ENCODE measurements at places on chromosomes 2 and 18.
A peak's percentile ranks its signal among the peaks of the same experiment; 100 is the strongest.

DNA sequence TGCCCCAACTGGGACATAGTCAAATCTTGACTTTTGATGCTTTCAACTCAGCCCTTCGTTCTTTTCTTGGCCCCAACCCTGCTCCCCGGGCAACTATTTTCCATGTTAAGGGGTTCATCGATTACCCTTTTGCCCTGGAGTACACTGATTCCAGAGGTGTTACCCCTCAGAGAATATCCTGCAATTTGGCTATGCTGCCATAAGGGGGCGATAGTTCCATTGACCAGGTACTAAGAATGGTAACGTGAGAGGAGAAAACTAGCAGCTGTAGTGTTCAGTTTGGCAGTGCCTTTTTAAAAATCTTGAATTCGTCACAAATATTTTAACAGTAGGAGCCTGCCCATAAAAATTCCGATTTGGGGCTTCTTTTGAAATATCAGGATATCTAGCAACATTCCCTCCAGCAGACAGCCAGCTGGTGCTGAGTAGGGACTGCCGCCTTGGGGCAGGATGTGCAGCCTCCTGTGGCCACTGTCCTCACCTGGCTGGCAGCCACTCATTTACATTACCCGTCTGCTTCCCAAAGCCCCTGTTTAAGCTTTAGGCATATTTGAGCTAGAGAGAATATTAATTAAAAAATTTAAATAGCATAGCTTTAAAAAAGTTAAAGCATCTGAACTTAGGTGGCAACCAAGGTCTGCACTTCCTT, 146.3 kb upstream of the SKOR2 start:
- DNase-seq, result peak; percentile 41

GRCh38 chr2:214547931-214548330, 137.1 kb downstream of the VWC2L start:
- DNase-seq, result no peak

DNA sequence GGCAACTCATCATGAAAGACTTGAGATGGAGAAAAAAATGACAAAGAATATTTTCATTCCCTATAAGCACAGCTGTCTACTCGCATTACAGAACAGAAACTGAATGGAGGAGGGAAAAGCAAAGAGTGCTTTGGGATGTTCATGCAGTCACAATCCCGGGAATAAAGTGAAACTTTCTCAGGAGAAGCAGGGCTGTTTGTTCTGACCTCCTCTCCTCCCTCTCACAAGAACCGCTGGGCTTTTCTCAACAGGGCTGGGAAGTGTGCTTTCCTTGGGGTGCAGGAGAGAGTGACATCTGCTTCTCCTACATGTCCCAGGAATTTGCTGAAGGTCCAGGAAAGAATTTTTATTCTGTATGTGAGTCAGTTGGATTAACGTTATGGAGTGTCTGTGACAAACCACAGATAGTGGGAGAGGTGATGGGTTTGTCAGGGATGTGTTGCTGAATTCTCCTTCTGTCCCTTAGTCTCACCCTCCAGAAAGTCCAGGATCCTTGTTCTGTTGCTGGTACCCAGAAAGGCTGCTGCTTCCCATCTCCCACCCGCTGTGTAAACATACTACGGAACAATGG, 125.6 kb downstream of the HRH4 start:
- DNase-seq, result no peak

- no peak for DNase-seq
Measured at GRCh38 chr18:10239103-10239502, 215.3 kb upstream of the APCDD1 start.

DNA sequence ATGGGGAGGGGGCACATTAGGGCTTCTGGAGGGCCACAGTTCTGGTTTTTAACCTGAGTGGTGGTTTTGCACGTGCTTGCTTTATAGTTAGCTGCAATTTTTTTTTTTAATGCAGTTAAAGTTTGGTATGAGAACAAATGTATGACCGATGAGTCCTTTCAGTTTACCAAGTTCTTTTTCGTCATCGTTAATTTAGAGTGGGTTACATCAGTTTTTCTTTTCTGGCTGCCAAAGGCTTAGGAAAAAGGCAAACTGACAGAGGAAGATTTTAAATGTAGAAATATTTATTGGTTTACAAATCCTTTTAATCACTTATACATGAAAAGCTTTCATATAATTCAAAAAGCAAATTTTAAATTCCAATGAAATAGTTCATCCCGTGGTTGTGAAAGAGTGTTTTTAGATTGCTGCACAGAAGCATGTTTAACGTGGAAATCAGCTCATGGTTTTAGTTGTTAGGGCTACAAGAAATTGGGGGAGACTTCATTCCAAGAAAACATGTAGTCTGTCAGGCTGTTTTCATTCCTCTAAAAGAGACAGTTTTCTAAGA, 82.9 kb downstream of the MSH2 start:
- DNase-seq, result no peak

DNA sequence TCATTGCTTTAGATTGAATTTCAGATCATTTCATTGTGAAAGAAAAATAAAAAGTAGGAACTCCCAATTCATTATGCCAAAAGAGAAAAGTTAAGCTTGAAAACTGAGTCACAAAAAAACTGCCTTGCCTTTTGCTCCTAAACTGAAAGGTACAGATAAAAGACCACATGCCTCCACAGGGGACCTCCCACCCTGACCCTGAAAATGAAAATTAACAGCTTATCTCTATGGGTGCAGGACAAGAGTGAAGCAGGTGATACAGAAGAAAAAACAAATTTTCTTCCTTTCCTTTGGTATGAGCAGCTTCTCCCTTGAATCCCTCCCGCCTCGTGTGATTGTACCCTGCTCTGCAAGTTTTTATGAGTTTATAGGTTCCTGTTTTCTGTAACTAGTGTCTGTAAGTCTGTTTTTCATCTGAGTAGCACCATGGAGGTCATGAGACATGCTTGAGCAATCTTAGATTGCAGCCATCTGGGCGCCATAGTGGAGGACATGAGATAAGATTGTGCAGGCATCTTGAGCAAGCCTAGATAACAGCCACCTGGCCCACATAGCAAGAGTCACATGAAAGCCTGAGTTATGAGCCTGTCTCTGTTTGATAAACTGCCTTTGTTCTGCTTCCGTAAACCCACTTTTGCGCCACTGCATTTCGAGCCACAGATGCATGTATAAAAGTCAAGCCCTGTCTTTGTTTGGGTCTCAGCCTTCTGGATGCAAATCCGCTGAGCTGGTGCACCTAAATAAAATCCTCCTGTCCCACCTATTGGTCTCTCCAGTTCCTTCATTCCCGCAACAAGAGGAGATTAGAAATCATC, 56.2 kb upstream of the DYNC1I2 start:
- no peak for DNase-seq

Data from inflammatory macrophage treated with lipopolysaccharide for 1 hour (primary cell).